ENCODE measurements at places on chromosomes 3 and 15. TPM values are rescaled to one million over a fixed set of nuclear protein-coding genes. Genes with fewer than 3 reads are reported as not detected.

GRCh38 chr15:45728641-45729040 lies 93.8 kb downstream of the SQOR start:
- H3K36me3 ChIP-seq: no peaks in the 10 kb centered on the region
- no peak overlapping the region for H3K27ac ChIP-seq
- no peaks in the 10 kb centered on the region for H3K4me1 ChIP-seq
- no peaks in the 10 kb centered on the region for H3K27me3 ChIP-seq
- no peak overlapping the region for H3K4me3 ChIP-seq
- DNase-seq: no peak

DNA sequence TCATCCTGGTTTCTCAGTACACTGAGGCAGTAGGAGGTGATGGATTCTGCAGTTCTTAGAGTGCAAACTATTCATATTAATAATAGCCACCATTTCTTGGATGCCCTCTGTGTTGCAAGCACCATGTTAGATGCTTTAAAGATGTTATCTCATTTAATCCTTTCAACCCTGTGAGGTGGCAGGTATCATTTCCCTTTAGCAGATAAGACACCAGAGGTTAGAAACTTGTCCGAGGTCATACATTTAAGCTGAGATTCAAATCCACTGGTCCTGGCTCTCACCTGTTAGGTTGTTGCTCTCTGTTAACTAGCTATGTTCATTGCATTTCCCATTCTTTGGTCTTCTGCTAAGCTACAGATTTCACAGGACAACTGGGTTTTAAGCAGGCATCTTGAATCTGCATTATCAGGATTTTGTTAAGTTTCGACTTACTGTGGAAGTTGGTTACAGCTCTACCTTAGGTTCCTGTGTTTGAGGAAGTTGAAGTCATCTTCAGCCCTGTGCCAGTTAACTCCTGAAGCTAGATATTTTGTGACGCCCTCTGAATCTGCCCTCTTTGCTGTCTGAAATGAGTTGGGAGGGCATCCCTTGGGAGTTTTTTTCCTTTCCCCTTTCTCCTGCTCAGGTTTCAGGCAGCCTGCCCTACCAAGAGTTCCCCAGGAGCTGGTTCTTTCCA lies 6.4 kb downstream of the PDE8A start:
- no peaks in the 10 kb centered on the region for H3K36me3 ChIP-seq
- no peak overlapping the region for H3K27ac ChIP-seq
- no peak overlapping the region for H3K4me3 ChIP-seq
- no peaks in the 10 kb centered on the region for H3K4me1 ChIP-seq
- peaks cover 9% of the 10 kb centered on the region for H3K27me3 ChIP-seq
- no peak for DNase-seq

GRCh38 chr3:32684029-32684799 lies 774 bp upstream of the CNOT10 start:
- peak overlapping the region; percentile 84 for H3K4me3 ChIP-seq
- no peak overlapping the region for H3K27ac ChIP-seq
- H3K27me3 ChIP-seq: no peaks in the 10 kb centered on the region
- no peak for DNase-seq
- H3K4me1 ChIP-seq: peaks cover 4% of the 10 kb centered on the region
- H3K36me3 ChIP-seq: peaks cover 4% of the 10 kb centered on the region

Gene MED12L
- 24.0 TPM for total RNA-seq

Gene PRKCI
- 84.4 TPM for total RNA-seq

Gene CD86
- 0.40 TPM for total RNA-seq

Gene CADM2
- total RNA-seq: 20.2 TPM
